ENCODE measurements at places on chromosomes 5 and 9.

DNA sequence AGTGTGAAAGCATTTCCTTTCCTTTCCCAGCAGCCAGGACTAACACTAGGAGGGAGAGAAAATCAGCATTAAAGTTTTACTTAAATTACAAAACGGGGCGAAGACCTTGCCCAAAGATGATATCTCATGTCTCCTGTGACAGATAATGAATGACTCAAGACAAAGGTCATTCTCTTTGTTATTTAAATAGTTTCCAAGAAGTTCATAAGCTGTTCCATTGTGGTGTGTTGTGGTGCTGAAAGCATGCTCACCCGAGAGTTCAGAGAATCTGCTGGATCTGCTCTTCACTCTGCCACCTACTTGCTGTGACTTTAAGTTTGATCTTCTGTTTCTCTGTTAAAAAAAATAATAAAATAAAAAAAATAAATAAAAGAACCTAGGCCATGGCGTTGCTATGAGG is 265.9 kb upstream of the NR4A3 start:
- no peak for DNase-seq

DNA sequence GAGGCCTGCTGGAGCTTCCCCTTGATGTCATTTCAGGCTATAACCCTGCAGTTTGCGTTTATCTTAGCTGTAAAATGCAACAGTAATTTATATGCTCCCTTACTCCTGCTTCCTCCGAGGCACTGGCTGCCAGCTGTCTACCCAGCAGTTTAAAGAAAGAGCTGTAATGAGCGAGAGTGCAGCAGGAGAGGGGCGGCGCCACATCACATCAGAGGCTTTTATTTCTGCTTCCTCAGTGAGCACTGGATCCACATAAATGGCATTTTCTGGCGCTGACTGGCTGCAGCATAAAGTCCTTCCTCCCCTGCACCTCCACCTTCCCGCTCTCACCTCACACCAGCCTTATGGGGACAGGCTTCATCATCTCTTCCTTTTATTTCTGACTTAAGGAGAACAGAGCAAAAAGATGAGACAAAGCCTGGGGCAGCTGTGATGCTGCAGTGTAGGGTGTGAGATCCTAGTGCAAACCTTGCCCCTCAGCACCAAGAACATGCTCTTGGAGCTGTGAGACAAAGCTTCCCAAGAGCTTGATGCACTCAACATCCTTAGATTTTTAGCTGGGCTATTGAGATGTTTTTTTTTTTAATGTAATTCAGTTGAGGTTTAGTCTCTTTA is 829.6 kb upstream of the ZNF608 start:
- no peak for DNase-seq

GRCh38 chr5:181181650-181182565 is 23.1 kb downstream of the TRIM7 start:
- peak; percentile 64 for DNase-seq

DNA sequence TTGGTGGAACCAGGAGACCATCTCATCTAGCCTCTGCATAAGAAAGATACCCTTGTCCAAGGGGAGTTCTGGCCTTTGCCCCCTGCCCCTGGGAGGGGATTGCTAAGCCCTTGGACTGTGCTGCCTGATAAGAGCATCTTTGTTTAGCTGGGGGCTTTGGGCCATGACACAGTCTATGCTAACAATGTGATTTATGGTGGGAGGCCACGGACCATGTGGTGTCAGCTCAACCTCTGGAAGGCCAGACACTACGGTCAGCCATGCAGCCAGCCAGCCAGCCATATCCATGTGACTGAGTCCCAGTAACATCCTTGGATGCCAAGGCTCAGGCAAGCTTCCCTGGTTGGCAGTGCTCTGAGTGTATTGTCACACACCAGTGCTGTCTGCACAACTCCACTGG is 244.4 kb downstream of the FSTL4 start:
- DNase-seq = no peak

DNA sequence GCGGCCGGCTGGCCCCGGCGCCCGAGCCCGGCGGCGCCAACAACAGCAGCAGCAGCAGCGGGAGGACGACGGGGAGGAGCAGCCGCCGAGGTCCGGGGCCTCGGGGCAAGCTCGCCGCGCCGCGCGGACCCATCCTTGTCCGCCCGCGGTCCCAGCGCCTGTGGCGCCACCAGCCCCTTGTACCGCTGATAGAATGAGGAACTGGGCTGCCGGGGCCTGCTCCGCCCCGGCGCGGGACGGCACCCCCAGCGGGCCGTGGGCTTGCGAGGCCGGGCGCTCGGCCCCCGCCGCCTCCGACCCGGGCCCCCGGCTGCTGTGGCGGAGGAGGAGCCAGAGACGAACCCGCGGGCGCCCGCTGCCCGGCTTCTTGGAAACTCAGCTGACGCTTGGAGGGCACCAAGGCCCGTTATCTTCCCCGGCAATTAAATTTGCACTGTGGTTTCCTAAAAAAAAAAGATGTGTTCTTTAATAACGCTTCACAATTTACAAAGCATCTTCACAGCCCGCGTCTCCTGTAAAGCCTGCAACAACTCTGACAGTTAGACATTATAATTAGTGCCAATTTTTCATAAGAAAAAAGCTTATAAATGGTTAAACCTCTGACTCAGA is at the start of gene ARSB:
Gene ARSB (minus strand): TSS at position 195 of the 609 bp plus-strand sequence. CDS start 62 bp downstream, at position 133.
- peak; percentile 55 for DNase-seq

GRCh38 chr5:72216756-72217155 is 103.3 kb downstream of the MRPS27 start:
- DNase-seq = no peak

- no peak for DNase-seq
These were observed 4.9 kb downstream of the IRX2 start for GRCh38 chr5:2746561-2747032.

GRCh38 chr9:72473474-72474261 is 47.7 kb upstream of the TMC1 start:
- no peak for DNase-seq

GRCh38 chr5:98319299-98320011 is 454.0 kb upstream of the RGMB start:
- no peak for DNase-seq

DNA sequence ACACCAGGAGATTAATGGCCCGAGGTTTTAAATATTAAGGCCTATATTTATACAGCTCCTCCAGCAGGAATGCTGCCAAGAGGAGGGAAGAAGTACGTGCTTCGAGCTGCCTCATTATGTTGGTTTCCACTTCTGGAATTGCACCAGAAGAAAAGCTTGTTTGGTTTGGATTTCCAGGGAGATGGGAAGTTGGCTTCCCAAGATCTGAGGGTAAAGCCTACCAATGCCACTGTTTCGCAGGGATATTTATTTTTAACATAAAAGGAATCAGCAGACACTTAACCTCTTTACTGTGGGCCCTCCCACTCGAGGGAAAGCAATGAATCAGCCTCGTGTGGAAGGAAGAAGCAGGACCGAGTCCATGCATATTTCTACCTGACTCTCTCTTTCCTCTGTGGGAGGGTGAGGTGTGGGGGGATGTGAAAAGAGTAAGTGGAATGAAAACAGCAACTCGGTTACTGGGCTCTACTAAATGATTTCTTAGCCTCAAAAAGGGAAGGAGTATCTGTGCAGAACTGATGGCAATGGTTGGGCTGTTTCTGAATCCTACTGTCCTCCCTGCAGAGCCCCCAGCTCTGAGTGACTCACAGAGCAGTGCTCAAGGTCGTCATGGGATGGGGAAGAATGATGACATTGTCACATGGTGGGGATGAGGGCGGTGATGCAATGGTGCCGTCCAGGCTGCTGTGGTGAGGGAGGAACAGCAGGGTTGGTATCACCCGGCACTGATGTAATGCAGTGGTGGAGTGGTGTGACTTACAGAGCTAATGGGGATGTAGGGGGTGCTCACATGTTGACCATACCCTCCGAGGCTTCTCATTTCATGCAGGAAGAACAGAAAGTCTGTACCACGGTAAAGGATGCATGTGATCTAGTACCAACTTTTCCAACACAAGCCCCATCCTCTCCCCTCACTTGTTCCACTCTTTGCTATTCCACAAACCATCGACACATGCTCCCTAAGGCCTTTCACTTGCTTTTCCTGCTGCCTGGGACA is 215.0 kb upstream of the PANK3 start:
- DNase-seq = no peak

DNA sequence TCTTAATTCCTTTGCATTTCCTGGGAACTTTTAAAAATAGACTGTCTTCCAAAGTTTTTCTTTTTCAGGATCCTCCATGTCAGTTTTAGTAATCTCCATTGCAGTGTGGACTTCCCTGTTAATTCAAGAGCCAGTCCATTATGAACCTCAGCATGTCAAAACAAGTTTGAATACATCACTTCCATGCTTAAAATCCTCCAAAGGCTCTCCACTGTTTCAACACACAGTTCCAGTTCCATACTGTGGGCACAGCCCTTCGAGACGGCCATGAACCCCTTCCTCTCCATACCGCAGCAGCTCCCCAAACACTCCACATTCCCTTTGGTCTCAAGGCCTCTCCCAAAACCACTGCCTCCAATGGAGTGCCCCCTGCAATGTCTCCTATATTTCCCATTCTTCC is 19.5 kb downstream of the LIFR start:
- no peak for DNase-seq

DNA sequence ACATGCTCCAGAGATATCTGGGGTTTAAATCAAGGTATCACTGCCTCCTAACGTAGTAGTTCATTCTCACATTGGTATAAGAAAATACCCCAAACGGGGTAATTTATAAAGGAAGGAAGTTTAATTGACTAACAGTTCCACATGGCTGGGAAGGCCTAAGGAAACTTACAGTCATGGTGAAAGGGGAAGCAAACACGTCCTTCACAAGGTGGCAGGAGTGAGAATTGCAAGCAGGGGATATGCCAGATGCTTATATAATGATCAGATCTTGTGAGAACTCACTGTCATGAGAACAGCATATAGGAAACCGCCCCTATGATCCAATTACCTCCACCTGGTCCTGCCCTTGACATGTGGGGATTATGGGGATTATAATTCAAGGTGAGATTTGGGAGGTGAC is 1280.2 kb upstream of the C9orf72 start:
- no peak for DNase-seq

GRCh38 chr5:140982083-140982716 is 15.9 kb downstream of the PCDHAC2 start:
- no peak for DNase-seq

GRCh38 chr9:91785447-91785842 is 164.6 kb downstream of the ROR2 start:
- DNase-seq = no peak

- DNase-seq = no peak
These were observed 45.7 kb downstream of the GTF3C4 start for GRCh38 chr9:132716007-132716406.

- no peak for DNase-seq
These were observed 84.6 kb downstream of the HRH2 start for GRCh38 chr5:175742290-175742994.

DNA sequence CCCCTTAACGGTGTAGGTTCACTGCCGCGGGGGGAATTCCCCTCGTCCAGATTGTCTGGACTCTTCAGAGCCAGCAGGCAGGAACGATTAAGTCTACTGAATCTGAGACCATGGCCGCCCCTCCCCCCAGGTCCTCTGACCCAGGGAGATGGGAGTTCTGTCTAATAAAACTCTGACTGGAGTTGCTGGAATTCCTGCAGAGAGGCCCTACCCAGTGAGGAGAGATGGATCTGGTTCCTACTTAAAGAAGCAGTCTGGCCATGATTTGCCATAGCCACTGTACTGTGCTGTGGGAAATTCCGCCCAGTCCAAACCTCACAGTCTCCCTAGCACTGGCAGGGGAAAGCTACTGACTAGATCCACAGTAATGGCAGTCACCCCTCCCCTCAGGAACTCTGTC is 237.7 kb upstream of the RASA1 start:
- DNase-seq = no peak

DNA sequence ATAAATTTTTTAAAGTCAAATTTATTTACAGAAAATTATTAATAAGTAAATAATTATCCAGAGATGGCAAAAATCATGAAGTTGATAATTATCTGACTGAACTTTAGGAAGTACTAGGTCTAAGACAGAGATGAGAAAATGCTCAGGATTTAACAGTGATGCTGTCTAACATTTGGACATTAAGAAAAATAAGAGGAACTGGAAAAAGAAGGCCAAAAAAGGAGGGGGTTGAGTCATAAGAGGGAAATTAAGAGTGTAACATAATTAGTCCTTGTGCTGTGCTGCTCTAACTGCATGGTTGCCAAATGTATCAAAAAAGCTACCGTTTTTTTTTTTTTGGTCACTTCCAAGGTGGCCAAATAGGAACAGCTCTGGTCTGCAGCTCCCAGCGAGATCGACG is 35.4 kb upstream of the TUT7 start:
- no peak for DNase-seq

DNA sequence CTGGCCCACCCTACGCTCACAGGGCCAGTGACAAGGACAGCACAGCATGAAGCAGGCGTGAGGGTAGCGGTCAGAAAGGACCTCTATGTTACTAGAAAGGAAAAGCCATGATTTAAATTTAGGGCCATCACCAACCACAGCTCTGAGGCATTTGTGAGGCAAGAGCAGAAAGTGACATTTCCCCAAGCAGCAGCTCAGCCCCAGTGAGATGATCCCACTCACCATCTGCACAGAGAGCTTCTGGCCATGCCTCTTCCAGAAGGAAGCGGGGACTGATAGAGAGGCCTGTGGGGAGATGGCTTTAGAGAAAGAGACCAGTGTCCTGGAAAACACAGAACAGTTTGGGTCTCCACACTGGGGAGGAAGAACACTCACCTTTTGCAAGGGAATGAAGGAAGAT is 413.9 kb downstream of the SPOCK1 start:
- DNase-seq = no peak

GRCh38 chr9:105921057-105921726 is 226.9 kb downstream of the TMEM38B start:
- DNase-seq = no peak

DNA sequence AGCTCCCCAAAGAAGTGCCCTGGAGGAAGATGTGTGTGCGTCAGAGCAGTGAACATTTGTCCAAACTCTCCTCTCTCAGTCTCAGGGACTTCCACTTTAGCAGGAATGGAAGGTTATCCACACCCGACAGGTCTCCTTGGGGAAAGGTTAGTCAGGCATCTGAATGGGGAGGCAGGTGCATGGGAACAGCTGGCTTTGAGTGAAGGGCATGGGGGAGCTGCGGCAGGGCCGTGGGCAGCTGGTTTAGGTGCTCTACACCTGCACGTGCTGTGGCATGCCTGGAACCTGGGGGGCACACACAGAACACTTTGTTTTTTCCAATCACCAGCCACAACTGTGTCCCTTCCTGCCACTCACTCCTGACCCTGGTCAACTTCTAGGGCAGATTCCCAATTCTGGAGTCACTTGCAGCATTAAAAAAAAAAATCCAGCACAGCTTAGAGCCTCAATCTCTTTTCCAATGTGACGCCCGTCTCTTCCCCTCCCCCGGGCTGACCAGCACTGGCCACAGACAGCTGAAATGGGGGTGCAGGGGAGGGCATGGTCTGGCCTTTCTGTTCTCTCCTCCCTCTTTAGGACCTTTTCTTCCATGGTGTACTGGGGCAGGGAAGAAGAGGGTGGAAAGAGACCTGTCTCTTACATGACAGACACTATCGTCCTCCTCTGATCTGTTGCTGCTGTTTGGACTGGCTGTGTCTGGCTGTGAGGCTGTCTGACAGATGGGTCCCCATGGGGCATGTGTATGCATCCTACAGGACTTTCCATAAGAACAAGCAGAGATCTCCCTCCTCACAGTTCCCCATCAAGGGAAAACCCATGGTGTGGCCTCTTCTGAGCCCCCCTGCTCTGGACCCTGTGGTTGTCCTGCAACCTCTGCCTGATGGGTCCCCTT is 9.5 kb upstream of the IL3 start:
- no peak for DNase-seq

Data from activated naive CD4-positive, alpha-beta T cell treated with Interleukin-2 at 50 U/mL for 16 hours (primary cell).